ENCODE measurements at places on chromosomes 5 and 9.

GRCh38 chr5:135246605-135246922 lies 152.5 kb downstream of the MACROH2A1 start:
- DNase-seq, result no peak

DNA sequence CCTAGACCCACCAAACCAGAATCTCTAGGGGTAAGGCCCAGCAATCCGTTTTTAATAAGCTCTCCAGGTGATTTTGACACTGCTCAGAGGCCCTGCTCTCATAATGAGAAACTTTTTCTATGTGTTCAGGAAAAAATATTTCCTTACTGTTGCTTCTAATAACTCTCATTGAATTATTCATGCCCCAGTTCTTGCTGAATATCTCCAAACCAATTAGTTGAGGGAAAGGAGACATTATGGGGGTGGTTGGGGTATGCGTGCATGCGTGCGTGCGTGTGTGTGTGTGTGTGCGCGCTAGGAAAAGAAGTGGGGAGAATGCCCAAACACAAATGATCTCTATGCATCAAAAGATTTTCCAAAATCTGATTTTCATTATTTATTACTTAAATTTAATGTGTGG lies 411.4 kb downstream of the PIK3R1 start:
- DNase-seq, result no peak

DNA sequence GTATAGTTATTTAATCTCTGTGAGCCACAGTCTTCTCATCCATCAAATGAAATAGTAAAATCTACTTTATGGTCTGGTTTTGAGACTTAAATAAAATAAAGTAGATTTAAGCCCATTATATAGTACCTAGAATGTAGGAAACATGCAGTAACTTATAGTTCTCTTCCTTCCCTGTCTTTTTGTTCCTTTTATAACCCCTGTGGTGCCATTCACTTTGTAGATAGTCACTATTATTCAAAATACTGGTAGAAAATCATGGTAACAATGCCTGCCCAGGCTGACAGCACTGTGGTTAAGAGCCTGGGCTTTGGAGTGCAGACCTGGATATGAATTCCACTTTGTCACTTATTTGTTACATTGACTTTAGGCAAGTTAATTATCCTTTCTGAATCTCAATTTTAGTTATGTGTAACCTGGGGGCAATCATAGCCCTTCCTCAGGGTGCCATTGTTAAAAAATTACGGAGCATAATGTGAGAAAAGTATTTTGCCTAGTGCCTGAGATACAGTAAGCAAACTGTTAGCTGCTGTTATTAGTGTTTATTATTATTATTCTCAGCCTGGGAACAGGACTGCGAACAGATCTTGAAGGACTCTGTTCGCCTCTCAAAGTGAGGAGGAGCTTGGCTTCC lies 100.4 kb downstream of the RALGPS1 start:
- no peak for DNase-seq

GRCh38 chr5:153624451-153624765 lies 133.9 kb downstream of the GRIA1 start:
- no peak for DNase-seq

GRCh38 chr9:93116072-93116961 lies 17.7 kb downstream of the NINJ1 start:
- no peak for DNase-seq

GRCh38 chr5:33244441-33245150 lies 196.2 kb upstream of the TARS1 start:
- DNase-seq, result no peak

GRCh38 chr5:123721675-123722276 lies 209.8 kb downstream of the CSNK1G3 start:
- DNase-seq, result no peak

- no peak for DNase-seq
Observed at GRCh38 chr5:7146886-7147285, 249.1 kb upstream of the ADCY2 start.

DNA sequence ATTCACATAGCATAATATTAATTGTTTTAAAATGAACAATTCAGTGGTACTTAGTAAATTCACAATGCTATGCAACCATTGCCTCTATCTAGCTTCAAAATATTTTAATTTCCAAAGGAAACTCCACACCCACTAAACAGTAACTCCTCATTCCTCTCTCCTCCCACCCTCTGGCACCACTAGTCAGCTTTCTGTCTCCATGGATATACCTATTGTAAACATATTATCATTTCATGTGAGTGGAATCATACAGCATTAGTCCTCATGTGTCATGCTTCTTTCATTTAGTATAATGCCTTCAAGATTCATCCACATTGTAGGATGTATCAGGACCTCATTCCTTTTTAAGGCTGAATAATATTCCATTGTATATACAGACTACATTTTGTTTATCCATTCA lies 48.6 kb downstream of the PHF2 start:
- DNase-seq, result no peak

- DNase-seq, result no peak
Observed at GRCh38 chr5:149831492-149831891, 101.4 kb downstream of the PPARGC1B start.

GRCh38 chr5:8897316-8897715 lies 648.6 kb downstream of the SEMA5A start:
- DNase-seq, result no peak

- DNase-seq, result no peak
Observed at GRCh38 chr5:119829341-119829740, 200.0 kb downstream of the FAM170A start.

GRCh38 chr5:14138608-14139540 lies 4.3 kb upstream of the TRIO start:
- DNase-seq, result no peak

- no peak for DNase-seq
Observed at GRCh38 chr5:83172655-83173054, 95.3 kb downstream of the XRCC4 start.

DNA sequence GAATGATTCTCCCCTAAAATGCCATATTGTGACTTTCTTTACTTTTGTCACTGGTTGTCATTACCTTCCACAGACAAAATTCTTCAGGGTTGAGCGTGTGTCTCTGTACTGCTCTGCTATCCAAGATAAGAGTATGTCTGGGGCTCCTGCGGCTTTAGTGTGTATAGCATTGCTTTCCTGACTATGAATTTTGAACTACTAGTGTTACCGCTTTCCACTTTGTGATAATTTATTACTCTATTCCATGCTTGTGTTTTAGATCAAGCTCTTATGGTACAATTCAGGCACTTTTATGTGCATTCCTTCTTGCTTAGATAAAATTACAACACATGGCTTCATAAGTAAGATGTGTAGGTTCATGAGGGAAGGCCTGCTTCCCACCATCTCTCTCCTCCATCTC lies 51.5 kb upstream of the MEF2C start:
- DNase-seq, result no peak

DNA sequence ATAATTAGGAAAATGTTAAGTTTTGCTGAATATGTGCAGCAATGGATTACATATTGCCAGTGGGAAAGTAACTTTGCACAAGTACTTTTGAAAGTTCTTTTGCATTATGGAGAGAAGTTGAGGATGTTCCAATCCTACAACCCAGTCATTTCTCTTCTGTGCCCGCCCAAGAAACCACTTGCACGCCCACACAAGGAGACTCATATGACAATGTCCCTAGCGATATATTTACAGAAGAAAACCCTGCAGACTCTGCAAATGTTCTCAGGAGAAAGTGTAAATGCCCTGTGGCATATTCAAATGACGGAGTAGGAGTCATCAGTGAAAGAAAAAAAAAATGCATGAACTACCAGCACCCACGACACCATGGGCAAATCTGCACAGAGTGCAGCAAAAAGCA lies 356.5 kb downstream of the CTNND2 start:
- DNase-seq, result no peak

GRCh38 chr5:99104538-99105132 lies 175.8 kb upstream of the CHD1 start:
- DNase-seq, result peak; percentile 25

- peak; percentile 33 for DNase-seq
Observed at GRCh38 chr5:102792705-102793104, 37.6 kb downstream of the PAM start.

GRCh38 chr5:151148583-151148982 lies 9.0 kb downstream of the ANXA6 start:
- no peak for DNase-seq

DNA sequence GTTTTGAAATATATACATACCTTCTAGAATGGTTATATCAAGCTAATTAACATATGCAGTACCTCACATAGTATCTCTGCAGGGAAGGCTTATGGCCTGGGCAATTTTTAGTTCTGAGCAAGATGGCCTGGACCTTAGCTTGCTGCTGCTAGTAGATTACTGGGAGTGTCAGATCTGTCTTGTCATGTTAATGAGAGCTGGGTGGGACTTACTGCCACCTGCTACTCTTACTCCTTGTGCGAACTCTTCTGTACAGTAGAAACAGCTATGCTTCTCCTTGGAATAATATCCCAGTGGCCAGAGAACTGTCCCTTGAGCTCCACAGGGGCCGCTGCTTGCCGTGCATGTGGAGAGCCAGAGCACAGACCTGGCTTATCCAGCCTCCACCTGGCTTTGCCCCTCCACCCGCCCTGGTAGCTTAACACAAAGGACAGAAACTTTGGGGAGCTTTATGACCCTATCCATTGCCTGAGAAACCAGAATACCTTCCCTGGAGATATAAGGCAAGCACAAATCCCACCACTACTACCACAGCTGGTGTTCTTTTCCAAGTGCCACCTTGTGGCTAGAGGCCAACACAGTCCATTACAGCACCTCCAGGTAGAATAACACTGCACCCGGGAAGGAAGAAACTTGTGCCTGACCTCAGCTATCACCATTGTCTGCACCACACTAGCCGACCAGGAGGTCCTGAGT lies 74.4 kb upstream of the RUSC2 start:
- DNase-seq, result peak; percentile 18

DNA sequence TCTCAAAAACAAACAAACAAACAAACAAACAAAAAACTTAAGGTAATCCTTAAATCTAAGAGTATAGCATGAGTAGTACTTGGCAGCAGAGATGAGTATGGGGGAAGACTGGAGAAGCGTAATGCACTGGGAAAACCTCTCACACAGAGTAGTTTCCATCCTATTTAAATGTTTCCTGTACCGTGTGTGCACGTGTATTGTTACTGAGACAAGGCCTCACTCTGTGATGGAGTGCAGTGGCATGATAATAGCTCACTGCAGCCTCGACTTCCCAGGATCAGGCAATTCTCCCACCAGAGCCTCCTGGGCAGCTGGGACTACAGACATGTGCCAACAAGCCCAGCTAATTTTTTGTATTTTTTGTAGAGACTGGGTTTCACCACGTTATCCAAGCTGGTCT lies 2.9 kb downstream of the UIMC1 start:
- DNase-seq, result no peak

DNA sequence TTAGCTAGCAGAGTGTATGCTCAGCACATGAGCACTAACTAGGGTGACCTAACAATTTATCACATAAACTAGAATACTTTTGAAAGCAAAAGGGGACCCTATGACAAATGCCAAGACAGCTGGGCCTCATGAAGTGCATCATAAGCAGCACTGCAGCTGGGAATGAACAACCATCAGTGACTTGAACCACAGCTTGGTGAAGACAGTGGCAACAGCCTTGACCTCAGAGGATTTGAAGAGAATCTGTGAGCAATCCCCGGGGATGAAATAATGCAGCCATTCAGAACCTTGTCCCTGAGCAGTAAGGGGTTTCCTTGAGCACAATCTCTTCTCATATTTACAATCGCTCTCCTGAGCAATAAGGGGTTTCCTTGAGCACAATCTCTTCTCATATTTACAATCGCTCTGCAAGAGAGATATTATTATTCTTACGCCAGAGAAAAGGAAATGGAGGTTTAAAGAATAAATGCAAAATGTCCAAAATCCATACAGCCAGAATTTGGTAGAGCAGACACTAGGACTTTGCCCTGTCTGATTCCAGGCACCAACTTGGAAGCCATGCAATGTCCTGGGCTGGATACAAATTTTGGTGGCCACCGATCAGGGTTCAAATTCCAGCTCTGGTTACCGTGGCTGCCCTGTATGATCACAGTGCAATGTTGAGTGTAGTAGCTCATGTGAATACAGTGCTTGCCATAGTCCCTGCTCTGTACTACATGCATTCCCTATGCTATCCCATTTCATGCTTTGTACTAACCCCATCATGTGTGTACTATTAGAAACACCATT lies 846 bp upstream of the NSG2 start:
- DNase-seq, result no peak

- no peak for DNase-seq
Observed at GRCh38 chr9:1454616-1455347, 404.6 kb downstream of the DMRT2 start.

DNA sequence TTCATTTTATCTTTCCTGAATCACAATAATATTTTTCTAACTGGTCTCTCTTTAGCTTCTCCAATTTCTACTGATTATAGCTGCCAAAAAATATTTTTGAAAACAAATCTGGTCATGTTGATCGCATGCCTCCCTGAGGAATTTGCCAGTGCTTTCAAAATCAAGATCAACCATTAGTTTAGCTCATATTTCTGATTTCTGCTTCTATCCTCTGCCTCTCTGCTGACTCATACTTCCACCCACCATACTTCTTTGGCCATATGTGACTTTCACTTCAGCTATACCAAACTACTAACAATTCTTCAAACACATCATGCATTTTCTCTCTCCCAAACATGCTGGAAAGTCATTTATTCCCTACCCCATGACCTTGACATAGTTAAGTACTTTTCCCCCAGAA lies 636.5 kb downstream of the TLE1 start:
- no peak for DNase-seq

DNA sequence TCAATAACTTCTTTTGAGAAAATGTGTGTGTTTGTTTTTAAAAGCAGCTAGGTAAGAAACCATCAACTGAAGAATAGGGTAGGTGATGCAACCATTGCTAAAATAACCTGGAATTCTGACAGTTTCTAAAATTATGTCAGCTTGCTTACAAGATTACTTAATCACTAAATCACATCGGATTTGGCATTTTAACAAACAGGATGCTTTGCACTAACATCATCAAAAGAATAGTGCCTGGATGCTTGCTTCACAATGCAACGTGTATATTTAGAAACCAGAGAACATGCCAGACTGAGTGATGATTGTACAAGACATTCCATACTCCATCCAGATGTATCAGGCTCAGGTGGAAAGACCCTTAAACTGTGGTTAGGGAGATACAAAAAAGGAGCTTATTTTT lies 43.9 kb downstream of the PAM start:
- no peak for DNase-seq

- no peak for DNase-seq
Observed at GRCh38 chr5:117588611-117589010, 1014.0 kb upstream of the SEMA6A start.
